ENCODE measurements at places on chromosomes 4 and X.
A peak's percentile ranks its signal among the peaks of the same experiment; 100 is the strongest.

- DNase-seq: no peak
Measured at GRCh38 chr4:131091896-131092295, 1995.9 kb downstream of the C4orf33 start.

DNA sequence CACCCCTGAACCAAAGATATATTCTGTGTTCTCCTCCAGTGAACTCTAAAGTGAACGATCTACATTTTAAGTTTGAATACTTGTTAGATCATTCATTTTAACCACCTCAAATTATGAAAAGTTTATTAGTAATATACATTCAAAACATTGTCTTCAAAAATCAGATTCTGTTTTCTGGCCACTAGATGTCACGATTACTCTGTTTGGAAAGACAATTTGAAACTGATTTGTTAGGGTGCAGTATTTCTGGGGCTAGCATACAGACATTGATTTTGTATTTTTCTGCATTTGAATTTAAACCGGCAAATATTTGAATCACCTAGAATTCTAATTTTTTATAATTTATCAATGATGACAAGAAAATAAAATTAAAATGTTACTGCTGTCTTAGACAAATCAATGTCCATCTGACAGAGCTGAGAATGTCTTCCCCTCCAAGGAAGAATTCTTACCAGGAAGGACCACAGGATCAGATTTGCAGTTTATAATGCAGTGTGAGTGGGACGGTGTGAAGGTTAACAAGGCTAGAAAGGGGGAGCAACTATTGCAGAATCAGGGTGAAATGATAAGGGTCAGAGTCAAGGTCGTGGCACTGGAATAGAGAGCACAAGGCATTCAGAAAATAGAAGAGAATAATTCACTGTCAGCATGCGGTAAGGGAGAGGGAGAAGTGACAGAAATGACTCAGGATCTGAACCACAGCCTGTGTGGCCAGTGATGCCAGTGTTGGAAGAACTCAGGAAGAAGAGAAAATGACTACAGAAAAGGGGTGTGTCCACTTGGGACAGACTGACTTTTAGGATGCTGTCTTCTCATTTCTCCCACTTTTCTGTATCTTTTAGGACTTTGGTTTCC, 91.6 kb downstream of the ANXA10 start:
- DNase-seq: no peak

DNA sequence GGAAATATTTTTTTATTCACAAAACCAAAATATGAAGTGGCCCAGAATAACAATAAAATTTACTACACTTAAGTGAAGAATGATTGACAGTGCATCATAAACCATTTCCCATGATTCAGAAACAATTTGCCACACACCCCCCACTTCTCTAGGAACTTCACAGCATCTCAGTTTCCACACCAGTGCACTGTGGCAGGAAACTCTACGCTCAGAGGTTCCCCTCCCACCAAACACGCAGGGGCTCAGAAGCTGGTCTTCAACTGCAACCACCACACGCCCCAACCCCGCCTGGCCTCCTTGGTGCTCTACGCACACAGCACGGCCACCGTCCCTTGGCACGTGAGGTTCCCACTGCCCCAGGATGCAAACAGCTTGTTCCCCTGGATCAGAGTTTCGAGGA, 63.7 kb downstream of the ZFYVE28 start:
- DNase-seq: no peak

- no peak for DNase-seq
Measured at GRCh38 chr4:40152637-40153036, 44.2 kb upstream of the RHOH start.

DNA sequence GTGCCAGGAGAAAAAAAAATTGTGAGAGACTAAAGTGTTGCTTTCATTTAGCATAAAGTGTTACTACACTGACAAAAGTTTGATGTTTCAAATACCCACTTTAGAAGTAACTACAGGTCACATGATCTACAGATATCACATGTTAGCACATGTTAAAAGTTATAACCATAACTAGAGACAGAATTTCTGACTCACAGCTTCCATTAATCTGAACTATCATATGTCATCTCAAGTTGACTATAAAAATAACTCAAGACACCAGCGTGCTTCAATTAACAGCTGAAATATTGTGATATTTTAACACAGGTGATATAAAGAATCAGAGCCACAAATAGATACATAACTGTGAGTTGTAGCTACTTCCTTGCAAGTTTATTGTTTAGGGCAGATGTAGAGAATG, 591.5 kb upstream of the PITX2 start:
- DNase-seq: no peak

DNA sequence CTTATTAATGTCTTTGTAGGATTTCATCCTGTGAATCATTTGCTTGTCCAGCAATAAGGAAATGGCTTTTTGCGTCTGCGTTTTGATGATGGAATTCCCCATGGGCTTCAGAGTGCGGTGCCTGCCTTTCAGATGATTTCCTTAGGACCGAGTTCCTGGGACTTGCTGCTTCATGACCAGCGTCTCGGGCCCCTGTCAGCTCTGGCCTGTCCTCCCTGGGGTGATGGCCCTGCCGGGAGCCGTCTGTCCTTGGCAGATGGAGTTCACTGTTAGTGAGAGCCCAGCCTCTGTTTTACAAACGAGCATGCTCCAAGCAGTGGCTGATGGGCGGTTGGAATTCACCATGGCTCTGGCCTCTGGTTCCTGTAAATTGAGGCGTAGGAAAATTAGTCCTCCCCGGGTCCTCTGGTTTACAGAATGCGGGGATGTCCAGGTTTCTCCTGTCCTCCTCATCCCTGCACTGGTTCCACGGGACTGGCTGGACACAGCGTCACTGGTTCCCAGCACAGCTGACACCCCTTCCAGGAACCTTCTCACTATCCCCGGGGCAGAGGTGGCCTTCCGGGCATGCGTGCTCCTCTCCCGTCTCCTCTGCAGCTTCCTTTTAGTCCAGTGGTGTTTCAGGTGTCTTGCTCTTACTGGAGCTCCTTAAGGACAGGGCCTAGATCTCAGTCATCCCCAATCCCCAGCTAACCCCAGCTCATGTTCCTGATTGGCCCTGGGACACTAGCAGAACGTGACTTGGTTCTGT, 34.9 kb downstream of the TBC1D14 start:
- DNase-seq: no peak

GRCh38 chr4:73222466-73223257, 35.9 kb downstream of the ANKRD17 start:
- DNase-seq: peak; percentile 59

GRCh38 chrX:18098763-18099162, 121.9 kb downstream of the BEND2 start:
- no peak for DNase-seq

DNA sequence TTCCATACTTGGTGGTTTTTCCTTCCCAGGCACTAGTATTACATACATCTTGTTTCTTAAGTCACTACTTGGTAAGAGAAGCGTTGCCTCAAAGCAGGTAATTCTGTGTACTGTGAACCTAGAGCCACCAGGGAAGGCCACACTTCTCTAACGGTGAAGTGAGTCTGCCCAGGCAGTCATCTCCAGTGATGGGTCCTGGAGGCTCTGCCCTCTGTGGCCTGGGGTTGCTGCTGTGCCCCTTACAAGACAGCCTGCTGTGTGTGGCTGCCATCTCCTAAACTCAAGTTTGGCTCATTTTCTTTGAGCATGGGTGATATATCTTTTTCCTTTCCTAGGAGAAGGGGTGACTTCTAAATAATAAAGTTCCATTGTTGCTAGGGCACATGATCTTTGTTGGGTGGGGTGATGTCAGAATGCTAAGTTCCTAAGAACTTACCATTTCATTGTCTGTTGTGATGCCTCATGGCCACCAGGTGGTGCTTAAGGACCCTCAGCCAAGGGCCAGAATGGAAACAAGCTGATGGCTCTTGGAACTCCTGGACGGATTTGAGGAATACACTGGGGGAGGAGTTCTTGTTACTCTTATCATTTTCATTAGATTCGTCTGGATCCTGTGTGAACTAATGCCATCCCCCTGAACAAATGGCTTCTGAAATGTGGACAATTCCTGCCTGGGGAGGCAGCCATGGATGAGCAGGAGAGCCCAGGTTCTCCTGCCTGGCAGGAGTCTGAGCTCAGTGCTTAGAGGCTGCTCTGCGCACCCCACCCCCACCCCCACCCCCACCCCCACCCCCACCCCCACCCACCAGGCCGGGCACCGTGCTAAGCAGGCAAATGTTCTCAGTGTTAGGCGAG, 41.1 kb upstream of the WDR1 start:
- no peak for DNase-seq

- DNase-seq: no peak
Measured at GRCh38 chr4:100075486-100076270, 114.6 kb downstream of the DDIT4L start.

DNA sequence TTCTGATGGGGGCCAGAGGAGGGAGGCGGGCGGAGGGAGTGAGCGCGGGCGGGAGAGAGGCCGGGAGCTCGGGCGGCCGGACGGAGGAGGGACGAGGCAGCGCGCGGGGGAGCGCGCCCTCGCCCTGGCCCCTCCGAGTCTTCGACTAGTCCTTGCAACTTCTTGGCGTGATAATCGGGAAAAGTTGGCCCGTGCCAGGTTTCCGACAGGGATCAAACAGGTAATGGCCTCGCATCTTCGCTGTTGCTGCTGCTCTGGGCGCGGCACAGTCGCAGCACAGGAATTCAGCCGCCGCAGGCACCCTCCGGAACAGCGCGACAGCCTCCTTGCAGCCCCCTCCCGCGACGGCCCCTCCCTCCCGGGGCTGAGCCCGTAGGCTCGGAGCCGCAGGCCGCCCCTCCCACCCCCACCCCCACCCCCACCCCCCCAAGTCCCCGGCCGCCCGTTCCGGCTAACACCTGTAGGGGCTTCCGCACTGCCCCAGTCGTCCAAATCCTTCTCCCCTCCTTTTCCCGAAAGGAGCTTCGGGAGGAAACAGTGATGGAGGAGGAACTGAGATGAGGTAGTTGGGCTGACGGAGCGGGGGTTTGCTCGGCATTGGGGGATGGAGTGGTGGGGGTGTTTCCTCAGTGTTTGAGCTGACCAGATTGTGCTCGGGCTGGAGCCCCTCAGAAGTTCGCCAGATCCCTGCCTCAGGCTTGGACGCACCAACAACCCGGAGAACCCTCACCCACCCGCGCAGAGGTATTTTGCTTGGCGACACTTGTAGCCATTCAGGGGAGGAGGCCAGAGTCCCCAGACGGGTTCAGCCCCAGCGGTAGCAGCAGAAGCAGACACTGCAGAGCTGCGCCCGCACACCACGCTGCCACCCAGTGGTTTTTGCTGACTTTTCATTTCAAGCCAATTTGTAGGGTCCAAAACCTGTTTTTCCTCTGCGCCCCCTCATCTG, at the start of gene FGF13:
FGF13 (minus strand) TSS at position 319 of the 949 bp plus-strand sequence. CDS start 714 bp downstream, outside the sequence.
- no peak for DNase-seq

- DNase-seq: no peak
Measured at GRCh38 chr4:86036736-86037135, 323.1 kb downstream of the MAPK10 start.

DNA sequence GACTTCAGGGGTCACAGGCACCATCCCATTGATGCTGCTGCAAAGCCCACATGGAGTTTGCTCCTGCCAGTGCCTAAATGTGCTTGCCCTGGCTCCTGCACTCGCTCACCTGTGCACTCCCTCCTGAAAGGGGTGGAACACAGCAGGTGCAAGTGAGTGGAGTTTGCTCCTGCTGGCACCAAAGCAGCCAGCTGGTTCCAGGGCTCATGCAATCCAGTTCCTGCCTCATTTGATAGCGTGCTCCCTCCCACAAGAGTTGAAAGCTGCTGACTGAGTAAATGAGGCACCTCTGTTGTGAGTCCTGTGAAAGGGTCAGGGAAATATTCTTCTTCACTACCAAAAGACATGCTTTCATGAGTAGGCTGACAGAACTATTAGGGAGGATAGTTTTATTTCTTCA, 30.5 kb downstream of the CXCL8 start:
- no peak for DNase-seq

GRCh38 chrX:109920325-109920724, 82.6 kb upstream of the TMEM164 start:
- DNase-seq: no peak

DNA sequence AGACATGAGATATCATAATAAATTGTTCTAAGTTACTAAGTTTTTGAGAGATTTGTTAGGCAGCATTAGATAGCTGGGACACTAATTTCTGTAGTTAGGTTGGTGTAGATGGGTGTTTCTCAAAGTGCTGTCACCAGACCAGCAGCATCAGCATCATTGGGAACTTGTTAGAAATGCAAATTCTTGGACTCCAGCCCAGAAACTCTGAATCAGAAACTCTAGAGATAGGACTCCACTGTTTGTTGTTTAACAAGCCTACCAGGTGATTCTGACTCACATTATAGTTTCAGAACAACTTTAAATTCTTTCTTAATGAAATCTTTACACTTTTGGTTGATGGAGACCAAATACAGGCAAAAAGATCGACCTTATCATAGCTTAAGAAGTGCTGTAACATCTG, 173.7 kb downstream of the PABPC4L start:
- peak; percentile 86 for DNase-seq

DNA sequence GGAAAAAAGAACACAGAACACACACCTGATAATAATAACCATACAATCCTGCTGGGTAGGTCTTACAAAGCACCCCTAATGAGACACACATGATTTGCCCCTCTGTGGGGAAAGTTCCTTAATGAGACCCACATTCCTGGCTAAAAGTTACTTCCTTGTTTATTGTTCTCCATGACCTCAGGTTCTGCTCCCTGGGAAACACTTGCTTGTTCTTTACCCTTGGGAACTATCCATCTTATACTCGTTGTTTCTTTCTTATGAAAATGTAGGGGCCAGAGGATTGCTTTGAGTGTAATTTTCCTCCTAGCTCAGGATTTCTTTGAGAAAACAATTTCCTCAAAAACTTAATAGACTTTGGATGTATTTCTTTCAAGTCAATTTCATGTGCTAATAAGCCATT, 52.1 kb upstream of the PCDH10 start:
- DNase-seq: no peak

DNA sequence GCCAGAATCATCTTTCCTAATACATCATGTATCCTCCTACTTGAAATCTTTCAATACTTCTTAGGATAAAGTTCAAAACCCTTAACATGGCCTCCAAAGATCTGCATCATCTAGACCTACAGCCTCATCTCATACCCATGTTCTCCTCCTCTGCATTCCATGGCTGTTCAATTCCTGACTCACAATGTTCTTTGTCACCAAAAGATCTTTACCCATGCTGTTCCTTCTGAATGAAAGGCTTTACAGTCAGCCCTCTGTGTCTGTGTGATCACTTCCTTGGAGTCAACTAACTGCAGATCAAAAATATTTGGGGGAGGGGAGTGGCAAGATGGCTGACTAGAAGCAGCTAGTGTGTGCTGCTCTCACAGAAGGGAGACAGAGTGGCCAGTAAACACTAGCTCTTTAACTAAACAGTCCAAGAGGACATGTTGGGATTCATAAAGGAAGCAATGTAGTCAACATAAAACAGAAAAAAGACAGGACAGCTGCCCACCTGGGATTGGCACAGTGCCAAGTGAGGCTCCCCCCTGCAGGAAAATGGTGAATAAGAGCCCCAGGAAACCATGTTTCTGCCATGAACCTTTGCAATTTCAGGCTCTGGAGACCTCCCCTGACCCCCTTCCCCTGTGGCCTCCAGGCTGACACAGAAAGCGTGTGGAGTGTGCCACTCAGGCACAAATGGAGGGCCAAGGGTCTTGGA, 31.9 kb downstream of the CBR4 start:
- DNase-seq: peak; percentile 23

- no peak for DNase-seq
Measured at GRCh38 chr4:39308611-39309010, 57.6 kb downstream of the RFC1 start.
